ENCODE measurements at places on chromosomes 7 and 10.

- DNase-seq: no peak
These were observed 67.6 kb downstream of the DOCK1 start for GRCh38 chr10:126972635-126973414.

- no peak for DNase-seq
These were observed 66.0 kb downstream of the IPMK start for GRCh38 chr10:58201704-58202103.

- no peak for DNase-seq
These were observed 13.2 kb upstream of the ZNF862 start for GRCh38 chr7:149824748-149825566.

GRCh38 chr10:21260506-21261149, 264.9 kb downstream of the SKIDA1 start:
- no peak for DNase-seq

DNA sequence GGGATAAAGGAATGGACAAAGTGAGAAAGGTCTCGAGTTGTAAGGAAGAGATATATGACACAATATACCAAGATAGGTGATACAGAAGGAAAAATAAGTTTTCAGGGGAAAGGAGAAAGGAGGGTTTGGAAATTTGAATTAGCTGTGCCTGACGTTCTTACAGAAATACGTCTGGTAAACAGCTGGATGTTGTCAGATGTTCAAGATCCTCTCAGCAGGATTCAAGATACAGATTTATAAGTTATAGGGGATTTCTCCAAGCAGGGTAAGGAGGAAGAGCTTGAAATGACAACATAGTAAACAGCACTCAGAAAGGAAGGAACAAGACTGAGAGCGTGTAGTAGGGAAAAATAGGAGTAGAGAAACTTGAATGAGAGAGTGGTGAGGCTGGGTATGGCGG, 1184.1 kb downstream of the TYW1 start:
- DNase-seq: no peak

DNA sequence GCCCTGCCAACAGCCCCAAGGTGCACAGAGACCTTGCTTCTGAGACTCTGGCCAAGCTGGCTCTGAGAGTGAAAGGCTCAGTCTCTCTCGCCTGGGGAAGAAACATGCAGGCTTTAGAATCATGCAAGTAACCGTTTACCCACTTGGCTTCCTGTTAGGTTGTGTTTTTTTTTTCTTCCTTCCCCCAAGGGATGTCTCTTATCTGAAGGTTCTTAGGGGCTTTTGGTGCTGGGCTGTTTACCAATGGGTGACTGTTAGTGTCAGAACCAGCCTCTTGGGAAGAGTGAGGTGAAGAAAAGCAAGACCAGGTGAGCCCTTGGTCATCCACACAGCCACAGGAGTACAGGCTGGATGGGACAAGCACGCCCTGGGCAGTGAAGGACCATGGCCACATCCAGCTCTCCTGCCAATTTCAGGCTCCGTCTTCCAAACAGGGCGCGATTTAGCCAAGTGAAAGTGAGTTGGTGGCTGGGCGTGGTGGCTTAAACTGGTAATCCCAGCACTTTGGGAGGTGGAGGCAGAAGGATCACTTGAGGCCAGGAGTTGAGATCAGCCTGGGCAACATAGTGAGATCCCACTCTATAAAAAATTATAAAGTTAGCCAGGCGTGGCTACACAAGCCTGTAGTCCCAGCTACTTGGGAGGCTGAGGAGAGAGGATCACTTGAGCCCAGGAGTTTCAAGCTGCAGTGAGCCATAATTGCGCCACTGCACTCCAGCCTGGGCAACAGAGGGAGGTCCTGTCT, 76.3 kb upstream of the CUX1 start:
- DNase-seq: no peak

DNA sequence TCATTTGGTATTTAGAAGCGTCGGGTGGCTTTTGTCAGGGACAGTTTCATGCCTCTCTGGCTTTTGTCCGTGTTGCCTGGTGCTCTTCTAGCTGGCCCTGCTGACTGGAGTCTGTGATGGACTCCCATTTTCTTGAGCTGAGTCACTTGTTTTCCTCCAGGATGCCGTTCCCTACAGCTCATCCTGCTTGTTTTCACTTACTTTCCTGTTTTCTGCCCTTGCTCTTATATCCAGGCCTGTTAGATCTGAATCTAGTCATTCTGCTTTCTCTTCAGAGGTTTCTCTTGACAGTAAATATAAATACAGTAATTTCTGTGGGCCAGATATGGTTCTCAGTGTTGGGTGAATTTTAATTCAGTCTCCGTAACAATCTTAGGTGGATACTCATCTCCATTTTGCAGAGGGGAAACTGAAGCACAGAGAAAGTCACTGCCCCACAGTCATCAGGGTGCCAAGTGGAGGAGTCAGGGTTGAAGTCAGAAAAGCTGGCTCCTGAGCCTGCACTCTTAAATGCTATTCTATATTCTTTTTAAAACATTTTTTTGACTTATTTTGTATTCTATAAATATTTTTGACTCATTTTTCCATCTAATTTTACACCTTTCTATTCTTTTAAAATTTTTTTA, 85.4 kb downstream of the CCNY start:
- no peak for DNase-seq

DNA sequence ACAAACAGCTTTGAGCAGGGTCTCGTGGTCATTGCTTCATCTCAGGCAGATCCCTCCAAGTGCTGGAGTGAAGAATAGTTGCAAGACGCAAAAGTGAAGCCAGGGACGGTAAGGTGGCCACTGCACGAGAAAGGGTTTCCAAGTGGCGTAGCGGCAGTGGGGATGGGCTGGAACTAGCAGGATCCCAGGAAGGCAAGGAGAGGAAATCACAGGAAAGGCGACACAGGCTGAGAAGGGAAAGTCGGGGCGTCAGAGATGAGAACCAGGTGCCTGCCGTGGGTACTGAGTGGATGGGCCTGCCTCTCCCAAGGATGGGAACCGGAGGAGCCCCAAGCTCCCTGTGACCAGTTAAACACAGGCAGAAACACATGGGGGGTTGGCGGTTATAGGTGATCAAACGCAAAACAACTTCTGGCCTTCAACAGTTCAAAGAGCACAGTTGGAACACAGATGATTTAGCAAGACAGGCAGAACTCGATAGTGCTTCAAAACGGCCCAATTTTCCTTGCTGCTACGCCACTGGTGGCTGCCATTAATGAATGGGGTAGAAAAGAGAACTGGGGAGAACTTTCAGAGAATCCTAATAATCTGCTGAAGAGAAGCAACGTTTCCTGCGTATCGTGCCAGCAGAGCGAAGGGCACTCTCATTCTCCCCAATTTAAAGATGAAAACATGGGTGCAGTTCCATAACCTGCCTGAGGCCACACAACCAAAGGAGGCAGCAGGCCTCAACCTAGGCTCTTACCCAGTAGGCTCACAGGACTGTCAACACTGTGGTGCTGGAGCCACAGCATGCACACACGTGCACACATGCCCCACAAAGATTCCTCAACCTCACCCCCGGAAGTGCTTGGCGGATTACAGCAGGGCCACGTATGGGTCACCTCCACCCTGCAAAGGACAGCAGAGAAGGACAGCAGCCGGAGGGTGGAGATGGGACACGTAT, 61.9 kb downstream of the MAD1L1 start:
- no peak for DNase-seq

- DNase-seq: no peak
These were observed 37.6 kb downstream of the EEPD1 start for GRCh38 chr7:36190447-36191291.

DNA sequence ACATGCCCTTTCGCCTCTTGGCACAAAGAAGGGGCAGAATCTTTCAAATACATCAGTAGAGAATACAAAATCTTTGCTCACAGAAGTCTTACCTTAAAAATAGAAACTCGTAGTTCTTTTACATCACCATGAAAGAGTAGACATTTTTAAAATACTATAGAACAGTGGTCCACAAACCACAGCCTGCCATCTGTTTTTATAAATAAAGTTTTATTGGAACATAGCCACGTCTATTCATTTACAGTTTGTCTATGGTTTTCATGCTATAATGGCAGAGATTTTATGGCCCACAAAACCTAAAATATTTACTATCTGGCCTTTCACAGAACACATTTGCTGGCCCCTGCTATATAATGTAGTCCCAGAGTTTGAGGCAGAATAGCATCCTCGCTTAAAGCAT, 46.1 kb upstream of the CABCOCO1 start:
- DNase-seq: no peak

GRCh38 chr7:130090745-130091532, 20.6 kb downstream of the KLHDC10 start:
- no peak for DNase-seq

DNA sequence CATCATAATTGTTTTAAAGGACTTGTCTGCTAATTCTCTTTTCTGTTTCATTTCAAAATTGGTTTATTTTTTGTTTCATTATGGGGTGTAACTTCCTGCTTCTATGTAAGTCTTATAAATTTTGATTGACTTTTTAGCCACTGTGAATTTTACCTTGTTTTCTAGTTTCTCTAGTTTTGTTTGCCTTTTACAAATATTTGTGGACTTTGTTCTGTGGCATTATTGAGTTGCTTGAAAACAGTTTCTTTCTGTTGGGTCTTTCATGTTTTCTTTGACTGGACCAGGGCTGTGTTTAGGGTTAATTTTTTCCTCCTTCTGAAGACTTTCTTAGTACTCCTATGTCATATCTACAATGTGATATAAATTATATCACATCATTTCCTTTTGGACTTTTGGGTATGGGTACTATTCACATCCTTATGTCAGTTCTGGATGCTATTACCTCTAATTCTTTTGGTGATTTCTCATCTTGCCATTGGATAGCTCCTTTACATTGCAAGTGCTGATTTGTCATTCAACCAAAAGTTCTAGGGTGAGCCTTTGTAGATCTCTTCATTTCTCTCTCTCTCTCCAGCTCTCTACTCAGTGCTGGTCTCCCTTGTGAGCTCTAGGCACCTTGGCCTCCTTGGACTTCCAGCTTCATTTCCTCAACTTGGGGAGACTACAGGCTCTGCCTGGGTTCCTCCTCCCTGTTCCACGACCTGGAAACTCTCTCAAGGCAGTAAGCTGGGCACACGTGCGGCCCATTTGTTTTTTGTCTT, 36.9 kb downstream of the MLLT10 start:
- no peak for DNase-seq

DNA sequence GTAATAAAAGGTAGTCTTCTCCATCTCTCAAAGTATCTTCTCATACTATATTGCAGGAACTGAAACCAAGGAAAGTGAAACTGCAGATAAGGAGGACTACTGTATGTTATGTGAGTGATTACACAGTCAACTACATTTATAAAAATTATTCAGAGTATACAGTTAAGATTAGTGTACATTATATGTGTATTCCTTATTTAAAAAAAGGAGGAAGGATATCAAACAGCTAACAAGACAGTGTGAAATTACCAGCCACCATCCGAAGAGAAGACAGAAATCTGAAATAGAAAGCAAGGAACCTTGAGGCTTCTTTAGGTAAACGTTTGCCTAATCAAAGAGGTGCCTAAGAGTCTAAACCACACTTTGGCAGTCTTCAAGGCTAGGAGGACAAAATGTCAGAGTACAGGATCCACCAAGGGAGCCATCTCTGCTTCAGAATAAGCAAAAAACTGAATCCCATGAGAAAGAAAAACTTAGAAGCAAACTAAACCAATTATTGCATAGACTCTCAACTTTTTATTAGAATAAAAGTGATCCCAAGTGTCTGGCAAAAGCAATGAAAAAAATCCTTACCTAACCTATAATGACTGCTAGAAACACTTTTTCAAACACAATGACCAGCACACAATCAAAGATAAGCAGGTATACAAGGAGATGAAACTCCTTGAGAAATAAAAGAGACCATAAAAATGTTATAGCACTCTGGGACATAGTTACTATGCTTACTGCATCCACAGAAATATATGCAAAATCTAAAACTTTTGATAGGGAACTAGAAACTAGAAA, 6.4 kb downstream of the USP6NL start:
- no peak for DNase-seq

DNA sequence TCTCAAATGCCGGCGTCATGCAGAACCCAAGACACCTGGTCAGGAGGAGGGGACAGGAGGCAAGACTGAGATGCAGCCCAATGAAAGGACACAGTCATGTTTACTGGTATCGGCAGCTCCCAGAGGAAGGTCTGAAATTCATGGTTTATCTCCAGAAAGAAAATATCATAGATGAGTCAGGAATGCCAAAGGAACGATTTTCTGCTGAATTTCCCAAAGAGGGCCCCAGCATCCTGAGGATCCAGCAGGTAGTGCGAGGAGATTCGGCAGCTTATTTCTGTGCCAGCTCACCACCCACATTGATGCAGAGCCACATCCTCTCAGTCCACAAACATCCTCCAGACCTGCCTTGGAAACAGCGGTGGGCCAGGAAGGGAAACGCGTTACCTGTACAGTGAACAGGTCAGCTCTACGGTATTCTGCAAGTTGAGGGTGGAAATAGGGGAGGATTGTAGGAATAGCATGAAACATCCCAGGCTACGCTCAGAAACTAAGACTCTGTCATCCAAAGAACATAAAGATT, 133.1 kb upstream of the PRSS1 start:
- DNase-seq: no peak

GRCh38 chr10:83012866-83013265, 1126.4 kb upstream of the GHITM start:
- no peak for DNase-seq

GRCh38 chr10:132691711-132692153, 94.2 kb downstream of the NKX6-2 start:
- no peak for DNase-seq

DNA sequence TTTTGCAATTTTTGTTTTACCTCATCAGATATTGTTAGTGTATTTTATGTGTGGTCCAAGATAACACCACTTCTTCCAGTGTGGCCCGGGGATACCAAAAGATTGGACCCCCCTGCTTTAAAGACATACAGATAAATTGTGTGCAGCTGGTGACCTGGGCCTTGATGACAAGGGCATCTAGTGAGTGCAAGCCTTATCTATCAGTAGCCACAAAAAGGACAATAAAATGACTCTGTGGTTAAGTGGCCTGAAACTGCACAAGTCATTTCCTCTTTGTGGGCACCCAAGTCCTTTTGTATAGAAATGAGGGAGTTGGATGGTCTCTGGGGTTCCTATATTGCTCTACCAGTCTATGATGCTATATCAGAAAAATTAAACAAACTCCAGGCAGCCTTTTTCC, 98.1 kb downstream of the PARD3 start:
- no peak for DNase-seq

DNA sequence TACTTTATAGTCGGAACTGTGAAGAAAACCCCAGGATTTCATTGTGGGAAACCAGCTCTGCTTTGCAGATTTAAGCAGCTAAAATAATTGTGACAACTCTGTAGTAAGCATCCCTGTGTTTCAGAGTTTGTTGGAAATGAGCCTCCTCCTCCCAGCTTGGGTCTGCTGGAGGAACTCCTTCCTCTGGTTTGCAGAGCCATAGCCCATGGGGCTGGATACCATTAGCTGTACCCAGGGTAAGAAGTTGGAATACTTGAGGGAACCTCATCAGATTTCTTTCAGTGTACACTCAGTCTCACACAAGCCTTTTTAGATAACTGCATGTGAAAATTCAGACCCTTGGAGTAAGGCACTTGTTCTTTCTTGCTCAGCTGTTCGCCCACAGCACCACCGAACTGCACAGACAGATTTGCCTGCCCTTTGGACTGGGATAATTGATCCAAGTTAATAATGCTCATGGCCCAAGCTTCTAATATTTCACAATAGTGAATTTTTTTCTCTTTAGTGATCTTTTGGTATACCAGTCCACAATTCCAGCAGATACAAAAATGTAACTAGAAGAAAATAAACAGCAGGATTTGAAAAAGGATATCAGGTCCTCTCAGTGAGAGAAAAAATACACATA, 467.4 kb upstream of the FZD8 start:
- no peak for DNase-seq

All from activated CD8-positive, alpha-beta memory T cell treated with anti-CD3 and anti-CD28 coated beads, Interleukin-2, amount 50 U/mL, for 48 hours (primary cell).